ENCODE measurements at places on chromosomes 12 and 14.

GRCh38 chr12:67752226-67752732, 103.7 kb downstream of the DYRK2 start:
- DNase-seq, result no peak

GRCh38 chr14:99574099-99574880, 29.7 kb downstream of the CCDC85C start:
- no peak for DNase-seq

DNA sequence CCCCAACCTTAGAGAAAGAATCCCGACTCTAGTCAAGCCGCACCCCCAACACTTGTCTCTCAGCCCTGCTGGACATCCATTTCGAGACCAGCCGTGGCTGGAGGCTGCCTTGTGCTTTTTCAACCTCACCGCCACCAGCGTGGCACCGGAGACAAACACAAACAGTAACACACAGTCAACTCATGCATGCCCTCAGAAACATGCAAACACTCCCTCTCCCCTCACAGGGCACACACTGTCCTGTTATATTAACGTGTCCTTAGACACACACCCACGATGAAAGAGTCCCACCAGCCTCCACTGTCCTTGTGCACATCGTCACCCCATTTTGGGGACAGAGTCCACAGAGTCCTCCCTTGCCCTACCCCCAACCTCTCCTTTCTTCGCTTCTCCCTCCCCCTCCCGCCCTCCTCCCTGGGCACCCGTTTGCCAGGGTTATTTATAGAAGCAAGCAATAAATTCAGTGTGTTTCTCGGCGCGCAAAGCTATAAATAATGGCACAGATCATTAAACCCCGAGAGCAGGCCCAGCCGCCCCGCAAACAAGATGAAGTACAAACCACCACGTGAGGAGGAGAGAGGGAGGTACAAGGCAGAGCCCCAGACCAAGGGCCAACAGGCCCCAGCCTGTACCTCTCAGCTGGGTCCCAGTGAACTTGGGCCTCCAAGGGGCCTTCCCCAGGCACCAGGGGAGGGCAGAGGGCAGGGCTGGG, 27.9 kb downstream of the SMUG1 start:
- no peak for DNase-seq

GRCh38 chr12:66664076-66664475, 14.8 kb downstream of the GRIP1 start:
- no peak for DNase-seq

- no peak for DNase-seq
Observed at GRCh38 chr12:124938108-124938507, 23.7 kb upstream of the UBC start.

DNA sequence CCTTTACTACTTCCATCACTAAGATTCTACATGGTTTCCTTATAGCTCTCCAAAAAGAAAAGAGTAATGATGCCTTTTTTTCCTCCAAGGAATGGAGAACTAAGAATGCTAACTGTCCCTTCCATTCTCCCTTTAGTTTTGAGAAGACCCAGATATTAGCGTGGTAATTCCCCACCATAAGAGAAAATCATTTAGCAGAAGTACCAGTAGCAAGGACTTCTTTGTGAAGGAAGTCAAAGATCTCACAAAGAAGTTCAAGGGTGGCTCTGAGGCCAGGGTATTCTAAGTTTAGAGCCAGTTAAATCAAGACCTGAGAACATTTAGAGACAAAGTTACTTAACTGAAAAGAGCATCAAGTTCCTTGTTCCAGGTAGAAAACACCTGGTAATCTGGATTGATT, 7.3 kb downstream of the USP15 start:
- no peak for DNase-seq

- DNase-seq, result no peak
Observed at GRCh38 chr12:56146492-56147460, 5.6 kb upstream of the MYL6B start.

DNA sequence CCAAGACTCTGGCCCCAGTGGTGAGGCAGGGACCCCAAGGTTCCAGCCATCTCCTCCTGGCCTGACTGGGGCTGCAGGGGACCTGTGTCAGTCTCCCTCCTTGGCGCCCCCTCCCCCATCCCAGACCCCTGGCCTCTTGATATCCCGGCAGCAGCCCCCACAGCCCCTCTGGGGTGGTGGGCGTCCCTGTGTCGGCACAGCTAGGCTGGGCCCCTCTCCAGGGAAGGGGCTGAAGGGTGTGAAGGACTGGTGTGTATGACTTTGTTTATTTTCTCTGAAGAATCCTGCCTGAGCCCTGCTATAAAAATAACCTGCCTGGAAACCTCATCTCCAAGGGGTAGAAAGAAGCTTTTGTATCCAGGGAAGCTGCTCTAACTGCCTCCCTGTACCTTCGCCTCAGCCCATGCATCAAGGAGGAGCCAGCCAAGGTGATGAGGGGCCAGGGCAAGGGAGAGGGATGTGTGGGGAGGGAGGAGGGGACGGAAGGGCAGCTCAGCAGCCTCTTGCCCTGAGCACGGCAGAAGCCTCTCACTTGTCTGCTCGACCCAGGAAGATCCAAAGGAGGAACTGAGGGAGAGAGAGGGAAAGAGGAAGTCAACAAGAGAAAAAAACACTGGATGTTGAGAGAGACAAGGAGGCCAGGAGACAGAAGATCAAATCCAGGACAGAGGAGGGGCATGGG, 25.4 kb upstream of the COL2A1 start:
- DNase-seq, result no peak

- no peak for DNase-seq
Observed at GRCh38 chr12:143964-144649, 69.8 kb downstream of the SLC6A12 start.

DNA sequence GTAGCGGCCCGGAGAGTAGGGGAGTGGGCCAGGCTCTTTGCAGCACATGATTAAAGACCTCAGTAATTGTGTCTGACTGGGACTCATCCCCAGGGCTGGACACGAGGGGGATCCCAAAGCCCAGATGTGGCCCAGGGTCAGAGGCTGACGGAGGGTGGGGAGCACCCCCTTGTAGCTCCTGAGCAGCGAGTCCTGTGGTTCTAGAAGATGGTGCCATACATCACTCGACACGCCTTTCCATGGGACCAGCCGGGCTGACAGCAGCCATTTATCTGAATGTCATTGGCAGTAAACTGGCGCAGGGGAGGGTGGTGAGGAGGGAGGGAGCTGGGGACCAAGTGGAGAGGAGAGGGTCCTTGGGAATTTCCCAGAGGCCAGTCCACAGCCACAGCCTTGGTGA, 65.1 kb upstream of the FAM222A start:
- DNase-seq, result no peak

DNA sequence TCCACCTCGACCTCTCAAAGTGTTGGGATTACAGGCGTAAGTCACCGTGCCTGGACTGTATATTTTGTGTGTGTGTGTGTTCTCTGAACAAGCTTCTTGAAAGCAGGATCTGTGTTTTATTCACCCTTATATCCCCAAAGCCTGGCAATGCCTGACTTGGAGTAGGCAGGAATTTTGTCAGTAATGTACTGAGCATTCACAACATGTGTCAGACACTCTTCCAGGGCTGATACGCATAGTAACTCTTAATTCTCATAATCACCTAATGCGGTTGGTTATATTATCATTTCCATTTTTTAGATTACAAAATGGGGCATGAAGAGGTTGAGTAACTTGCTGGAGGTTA, 50.4 kb upstream of the PLEKHG3 start:
- no peak for DNase-seq

GRCh38 chr12:10612984-10613348, 443 bp downstream of the MAGOHB start:
- DNase-seq, result no peak

- DNase-seq, result no peak
Observed at GRCh38 chr12:121590476-121591143, 9.8 kb upstream of the KDM2B start.

- DNase-seq, result no peak
Observed at GRCh38 chr14:33393231-33393894, 454.7 kb downstream of the NPAS3 start.

- no peak for DNase-seq
Observed at GRCh38 chr12:103881261-103881660, 40.2 kb upstream of the NT5DC3 start.

GRCh38 chr14:75254381-75254822, 24.2 kb upstream of the FOS start:
- DNase-seq, result no peak

DNA sequence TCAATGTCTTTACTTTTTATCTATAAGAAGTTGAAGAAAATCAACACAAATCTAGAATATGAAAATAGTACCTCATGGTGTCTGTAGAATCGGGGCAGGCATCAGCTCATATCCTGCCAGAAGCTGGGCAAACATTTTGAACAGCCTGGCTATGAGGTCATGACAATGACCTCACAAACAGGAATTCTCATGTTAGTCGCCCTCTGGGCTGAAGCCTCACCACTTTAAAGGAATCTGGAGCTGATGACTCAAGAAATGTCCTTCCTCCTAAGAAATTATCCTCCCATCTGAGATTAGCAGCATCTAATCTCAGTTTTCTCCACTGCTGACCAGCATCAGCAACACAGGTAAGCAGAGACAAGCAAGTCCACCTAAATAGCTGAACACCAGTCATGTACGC, 27.1 kb downstream of the CLIP1 start:
- DNase-seq, result no peak

DNA sequence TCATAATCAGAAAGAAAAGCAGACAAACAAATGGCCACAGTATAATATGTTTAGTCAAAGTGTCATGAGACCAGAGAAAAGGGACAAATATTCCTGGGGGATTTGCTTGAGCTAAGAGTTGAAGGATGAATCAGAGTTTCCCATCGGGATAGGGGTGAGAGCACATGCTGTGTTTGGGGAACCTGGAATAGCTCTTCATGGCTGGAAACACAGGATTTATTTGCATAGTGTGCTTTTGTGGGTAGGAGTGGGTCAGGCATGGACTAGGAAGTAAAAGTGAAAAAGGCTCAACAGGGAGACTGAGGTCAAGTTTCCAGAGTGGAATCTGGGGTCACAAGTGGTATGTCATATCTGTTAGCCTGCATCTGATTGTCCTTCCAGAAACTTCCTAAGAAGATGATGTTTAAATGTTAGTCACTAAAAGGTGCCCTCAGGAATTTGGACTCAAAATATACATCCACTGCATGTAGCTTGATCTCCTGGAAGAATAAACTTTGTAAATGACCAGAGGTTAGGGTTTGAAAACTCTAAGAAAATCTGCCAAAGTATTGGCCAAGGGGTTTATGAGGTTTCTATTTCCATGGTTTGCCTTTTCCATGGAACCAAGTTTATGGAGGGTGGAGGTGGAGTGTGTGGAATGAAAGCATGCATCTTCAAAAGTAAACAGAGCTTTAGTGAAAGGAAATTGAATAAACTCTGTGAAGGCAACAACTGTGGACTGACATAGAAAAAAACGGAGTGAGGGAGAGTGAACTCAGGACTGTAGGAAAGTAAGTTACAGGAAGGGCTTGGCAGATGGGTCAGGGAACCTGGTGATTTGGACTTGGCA, 344.6 kb downstream of the C12orf75 start:
- no peak for DNase-seq

DNA sequence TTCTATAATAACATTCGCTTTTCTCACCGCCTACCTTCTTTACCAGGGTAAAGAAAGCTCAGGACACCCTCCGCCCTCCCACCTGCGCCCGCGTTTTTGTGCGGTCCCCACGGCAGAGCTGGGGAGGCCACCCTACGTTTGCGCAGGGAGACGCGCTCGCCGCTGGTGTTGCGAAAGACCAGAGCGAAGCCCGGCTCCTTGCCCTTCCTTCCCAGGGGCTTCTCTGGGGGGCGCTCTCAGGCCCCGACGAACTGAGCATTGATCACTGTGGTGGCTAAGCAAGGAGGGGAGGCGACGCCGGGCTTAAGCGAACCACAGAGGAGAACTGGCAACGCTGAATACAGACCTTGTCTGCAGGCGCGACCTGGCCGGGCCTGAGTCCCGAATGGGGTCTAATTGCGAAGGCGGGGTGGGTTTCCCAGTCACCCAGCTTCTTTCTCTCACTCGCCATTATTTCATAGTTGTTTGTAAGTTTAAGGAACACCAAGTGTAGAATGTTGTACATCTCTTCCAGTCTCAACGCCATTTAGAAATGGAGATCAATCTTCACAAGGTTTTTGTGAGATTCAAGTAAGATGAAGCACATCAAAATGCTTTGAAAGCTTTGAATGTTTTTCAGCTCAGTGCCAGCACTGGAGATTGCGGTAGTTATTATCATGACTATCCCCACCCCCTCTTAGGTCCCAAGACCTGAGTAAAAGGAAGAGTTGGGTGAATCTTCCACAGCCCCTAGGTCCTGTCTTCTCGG, 1.7 kb upstream of the NKX2-1 start:
- DNase-seq, result no peak

DNA sequence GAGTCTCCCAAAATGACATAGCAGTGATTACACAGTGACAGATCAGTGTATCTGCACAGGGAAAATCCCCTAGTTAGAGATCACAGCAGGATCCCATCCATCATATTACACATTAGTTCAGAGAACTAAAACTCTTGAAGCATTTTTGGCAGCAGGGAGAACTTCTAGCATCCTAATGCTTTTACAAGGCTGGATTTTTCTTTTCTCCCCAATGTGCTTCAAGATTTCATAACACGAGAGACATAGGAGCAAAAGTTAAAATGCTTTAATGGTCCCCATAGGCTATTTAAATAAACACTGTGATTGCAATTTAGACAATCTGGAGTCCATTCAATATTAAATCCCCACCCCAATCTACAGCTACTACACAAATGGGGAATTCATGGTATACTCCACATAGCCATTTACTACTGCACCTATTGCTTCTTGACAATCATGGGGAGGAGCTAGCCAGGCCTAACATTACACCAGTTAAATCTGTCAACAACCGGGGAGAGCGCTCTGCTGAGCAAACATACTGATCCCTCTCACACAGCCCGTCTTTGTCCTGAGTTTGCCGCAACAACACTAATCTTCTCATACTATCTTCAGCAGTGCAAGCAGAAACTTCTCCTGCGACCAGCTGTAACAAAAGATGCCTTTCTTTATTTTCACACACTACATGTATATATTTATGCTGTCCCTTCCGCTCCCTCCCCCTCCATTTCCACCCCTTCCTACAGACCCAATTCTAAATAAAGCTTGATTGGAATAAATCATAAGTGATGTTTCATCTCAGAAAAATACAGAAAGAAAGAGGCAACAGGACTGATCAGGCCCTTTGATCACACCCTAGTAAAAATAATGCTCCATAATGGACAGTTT, 120.3 kb upstream of the SOX5 start:
- DNase-seq, result no peak

DNA sequence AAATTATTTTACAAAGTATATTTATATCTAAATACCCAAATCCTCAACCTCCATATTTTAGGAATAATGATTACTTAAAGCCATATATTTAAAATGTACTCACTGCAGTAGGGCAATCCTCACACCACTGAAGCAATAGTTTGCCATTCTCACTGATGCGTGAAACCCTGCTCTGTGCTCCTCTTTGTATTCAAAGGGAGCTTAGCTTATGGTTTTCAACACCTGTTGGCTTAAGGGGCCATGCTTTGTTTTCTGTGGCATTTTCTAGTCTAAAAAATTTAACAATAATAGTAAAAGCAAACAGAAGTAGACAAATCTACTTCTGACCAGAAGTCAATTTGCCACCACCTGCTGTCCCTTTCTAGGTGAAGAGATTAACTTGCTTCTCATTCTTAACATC, 294.6 kb downstream of the FLRT2 start:
- DNase-seq, result no peak

DNA sequence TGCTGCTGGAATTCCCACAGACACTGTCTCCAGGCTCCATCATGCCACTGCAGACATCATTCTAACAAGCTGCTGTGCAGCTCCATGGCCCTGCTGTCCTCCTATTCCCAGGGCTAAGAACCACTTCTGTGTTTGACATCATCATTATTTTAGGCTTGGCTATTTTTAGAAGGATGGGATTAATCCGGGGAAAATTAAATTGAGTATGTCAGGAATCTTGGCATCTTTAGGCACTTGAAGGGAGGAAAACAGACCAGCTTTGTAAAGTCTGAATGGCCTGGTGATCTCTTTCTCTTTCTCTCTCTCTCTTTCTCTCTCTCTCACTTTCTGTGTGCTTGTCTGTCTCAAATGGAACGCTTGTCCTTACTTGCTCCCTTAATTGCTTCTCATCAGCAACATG, 568.3 kb upstream of the FLRT2 start:
- no peak for DNase-seq
